ENCODE measurements at places on chromosomes 6 and 20.

- no peak for DNase-seq
These were observed 191.0 kb upstream of the MMS22L start for GRCh38 chr6:97473979-97474378.

DNA sequence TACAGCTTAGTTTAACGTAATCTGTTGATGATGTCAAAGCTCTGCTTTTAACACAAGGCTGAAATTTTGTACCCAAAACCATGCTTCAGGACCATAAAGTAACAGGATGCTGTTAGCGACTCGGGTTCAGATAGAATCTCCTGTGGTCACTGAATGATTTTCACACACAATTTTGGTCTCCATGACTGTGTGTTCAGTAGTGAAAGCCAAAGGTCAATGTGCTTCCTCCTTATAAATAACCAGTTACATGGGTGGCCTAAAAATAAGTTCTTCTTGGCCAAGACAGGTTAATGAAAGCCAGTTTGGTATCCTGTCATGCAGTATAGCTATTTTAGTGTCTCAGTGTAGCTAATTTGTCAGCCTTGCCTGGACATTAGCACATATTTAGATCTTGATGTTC, 19.1 kb upstream of the LOC128125822 start:
- no peak for DNase-seq

- DNase-seq = no peak
These were observed 49.8 kb downstream of the CFAP61 start for GRCh38 chr20:20102163-20102562.

- no peak for DNase-seq
These were observed 21.6 kb downstream of the TOMM34 start for GRCh38 chr20:44938637-44939036.

DNA sequence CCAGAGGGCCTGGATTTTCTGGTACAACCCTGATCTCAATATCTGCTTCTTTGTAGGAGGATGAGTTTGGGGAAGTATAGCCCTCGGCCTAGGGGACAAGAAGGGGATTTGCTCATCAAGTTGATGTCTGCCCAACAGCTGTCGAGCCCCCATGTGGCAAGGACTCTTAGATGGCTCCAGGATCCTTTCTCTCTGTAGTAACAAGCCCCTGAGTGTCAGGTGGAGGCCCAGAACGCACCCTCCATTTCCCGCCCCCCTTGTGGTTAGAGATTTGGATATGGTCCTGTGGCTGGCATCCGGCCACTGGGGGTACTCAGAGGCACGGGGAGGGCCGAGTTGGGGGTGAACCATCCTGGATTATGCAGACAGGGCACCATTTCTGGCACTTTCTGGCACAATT, 50.1 kb downstream of the CTCFL start:
- DNase-seq = no peak

DNA sequence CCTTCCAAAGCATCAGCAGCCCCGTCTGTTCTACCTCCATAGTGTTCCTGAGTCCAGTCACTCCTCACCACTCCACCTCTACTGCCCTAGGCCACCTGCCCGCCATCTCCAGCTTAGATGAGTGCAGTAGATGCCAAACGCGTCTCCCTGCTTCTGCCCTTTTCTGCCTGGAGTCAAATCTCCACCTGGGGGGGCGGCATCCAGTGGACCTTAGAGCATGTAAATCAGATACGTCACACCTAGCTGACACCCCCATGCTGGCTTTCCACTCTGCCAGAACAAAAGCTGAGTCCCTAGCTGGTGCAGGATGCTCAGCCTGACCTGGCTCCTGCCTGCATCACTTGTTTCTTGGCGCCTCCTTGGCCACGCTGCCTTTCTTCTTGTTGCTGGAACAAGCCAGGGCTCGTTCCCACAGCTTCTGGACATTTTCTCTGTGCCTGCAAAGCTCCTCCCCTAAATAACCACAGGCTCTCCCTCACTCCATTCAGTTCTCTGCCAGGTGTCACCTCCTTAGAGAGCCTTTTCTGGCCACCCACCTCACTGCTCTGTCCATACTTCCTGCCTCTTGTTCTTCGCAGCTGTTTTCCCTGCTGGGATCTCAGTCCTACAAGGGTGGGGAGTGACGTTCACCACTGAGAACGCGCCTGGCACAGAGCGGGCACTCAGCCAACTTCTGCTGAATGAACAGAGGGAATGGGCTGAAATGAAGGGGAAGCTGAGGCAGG, 5.8 kb downstream of the DDR1 start:
- DNase-seq = no peak

GRCh38 chr6:169789944-169790927, 38.8 kb downstream of the ERMARD start:
- no peak for DNase-seq

DNA sequence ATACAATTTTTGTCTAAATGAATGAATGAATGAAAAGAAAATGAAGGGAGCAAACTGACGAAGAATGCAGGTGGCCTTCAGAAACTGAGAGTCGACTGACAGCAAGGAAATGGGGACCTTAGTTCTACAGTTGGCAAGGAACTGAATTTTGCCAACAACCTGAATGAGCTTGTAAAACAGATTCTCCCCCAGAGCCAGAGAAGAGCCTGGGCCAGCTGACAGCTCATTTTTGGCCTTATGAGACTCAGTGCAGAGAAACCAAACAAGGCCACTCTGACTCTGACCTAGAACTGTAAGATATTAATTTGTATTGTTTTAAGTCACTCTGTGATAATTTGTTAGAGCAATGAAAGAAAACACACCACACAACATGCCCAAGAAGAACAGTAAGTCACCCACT, 21.8 kb downstream of the MAN1A1 start:
- no peak for DNase-seq

DNA sequence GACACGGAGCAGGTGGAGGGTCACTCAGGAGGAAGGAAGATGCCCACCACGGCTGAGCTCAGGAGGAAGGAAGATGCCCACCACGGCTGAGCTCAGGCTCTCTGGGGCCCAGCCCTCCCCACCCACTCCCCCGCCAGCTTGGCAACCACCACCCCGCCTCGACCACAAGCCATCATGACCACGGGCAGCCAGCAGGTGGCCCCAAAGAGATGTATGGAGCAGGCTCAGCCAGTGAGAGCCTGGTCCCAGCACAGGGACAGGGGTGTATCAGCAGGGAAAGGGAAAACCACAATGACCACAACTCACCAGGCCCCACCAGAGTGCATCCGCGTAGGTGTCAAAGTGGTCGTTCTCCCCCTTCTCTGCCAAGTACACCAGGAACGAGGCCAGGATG, 30.4 kb downstream of the KCNQ2 start:
- DNase-seq = no peak

GRCh38 chr6:26187981-26188635, 100.9 kb downstream of the HFE start:
- DNase-seq = no peak

- DNase-seq = no peak
These were observed 37.4 kb downstream of the GNAS start for GRCh38 chr20:58889798-58890517.

- no peak for DNase-seq
These were observed 140.0 kb downstream of the KIF16B start for GRCh38 chr20:16433293-16433580.

- no peak for DNase-seq
These were observed 12.3 kb upstream of the SSTR4 start for GRCh38 chr20:23022849-23023248.

DNA sequence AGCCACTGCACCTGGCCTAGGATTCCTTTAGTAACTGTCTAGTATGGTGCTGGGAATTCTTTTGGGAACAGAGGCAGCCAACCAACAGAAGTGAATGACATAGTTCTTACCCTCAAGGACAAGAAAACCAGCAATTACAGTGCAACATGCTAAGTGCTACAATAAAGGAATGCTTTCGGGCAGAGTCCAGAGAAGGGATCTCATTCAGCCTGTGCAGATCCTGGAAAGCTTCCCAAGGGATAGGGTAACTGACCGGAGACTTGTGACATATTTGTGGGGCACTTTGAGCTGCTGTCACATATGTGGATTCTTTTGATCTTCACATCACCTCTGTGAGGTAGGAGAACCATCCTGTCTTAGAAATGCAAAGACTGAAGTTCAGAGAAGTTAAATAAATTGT, 46.8 kb downstream of the C6orf15 start:
- no peak for DNase-seq

- no peak for DNase-seq
These were observed 55.7 kb upstream of the SLC23A2 start for GRCh38 chr20:5056801-5057599.

- peak; percentile 95 for DNase-seq
These were observed 36.7 kb upstream of the AAR2 start for GRCh38 chr20:36199345-36200257.

GRCh38 chr6:14470101-14470500, 352.5 kb downstream of the CD83 start:
- DNase-seq = no peak

DNA sequence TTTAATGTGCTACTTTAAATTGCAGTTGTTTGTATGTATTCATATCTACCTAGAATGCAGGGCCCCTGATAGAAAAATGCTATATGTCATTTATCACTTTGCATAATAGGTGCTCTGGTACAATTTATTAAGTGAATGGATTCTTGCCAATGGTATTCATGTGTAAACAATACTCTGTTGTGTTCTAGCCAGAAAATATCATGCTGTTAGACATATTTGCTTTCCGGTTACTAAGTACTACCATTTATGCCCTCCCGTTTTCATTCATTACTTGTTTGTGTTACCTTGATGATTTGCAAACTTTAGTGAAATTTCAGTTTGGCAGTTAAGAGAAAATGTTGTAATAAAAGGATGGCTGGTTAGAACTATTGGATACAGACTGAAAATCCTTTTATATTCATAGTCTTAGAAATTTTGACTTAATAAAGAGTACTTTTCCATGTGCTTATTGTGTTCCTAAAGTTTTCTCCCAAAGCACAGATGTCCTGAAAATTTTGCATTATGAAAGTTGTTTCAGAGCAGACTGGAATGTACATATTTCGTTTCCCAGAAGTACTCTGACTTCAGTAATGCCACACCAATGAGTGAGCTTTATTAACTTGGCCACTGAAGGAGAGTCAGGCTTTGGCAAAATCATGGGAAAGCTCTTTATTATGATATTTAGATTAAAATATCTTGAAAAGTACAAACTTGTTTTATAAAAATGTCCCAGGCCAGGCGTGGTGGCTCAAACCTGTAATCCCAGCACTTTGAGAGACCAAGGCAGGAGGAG, 31.5 kb downstream of the RPF2 start:
- no peak for DNase-seq

GRCh38 chr20:47708140-47708807, 77.0 kb downstream of the SULF2 start:
- no peak for DNase-seq

GRCh38 chr6:18654821-18655220, 267.7 kb downstream of the RNF144B start:
- no peak for DNase-seq

GRCh38 chr6:113190170-113190569, 667.0 kb upstream of the MARCKS start:
- DNase-seq = no peak

- no peak for DNase-seq
These were observed 105.9 kb downstream of the SASH1 start for GRCh38 chr6:148448369-148449012.

- DNase-seq = no peak
These were observed 507.9 kb downstream of the CDH26 start for GRCh38 chr20:60465993-60466686.

GRCh38 chr6:33428966-33429749, 9.3 kb downstream of the SYNGAP1 start:
- no peak for DNase-seq

GRCh38 chr6:2257363-2257762, 12.0 kb upstream of the GMDS start:
- no peak for DNase-seq

GRCh38 chr6:89596484-89596883, 42.1 kb downstream of the LYRM2 start:
- DNase-seq = no peak

DNA sequence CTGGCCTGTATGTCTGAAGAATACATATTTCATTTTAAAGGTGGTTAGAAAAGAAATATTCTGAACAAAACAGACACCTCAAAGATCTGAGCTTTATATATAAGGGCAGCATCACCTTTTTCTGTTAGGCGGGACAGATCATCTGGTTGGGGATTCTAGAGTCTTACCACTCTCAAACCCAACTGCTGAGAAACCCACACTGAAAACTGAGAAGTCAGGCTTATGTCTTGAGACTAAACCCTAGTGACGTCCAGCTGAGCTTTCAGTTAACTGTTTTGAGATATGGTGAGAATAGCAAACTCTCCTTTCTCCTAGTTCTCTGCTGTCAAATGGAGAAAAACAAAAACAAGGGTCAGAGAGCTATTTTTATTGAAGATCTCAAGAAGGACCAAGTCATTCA, 63.7 kb upstream of the CCN6 start:
- DNase-seq = no peak

GRCh38 chr20:19683188-19683587, 74.9 kb upstream of the RIN2 start:
- DNase-seq = no peak

- DNase-seq = peak; percentile 98
These were observed at the start of gene ACSS2 for GRCh38 chr20:34876406-34877282. Gene ACSS2 (plus strand): TSS chr20:34876612. CDS start chr20:34876646, 34 bp downstream.

DNA sequence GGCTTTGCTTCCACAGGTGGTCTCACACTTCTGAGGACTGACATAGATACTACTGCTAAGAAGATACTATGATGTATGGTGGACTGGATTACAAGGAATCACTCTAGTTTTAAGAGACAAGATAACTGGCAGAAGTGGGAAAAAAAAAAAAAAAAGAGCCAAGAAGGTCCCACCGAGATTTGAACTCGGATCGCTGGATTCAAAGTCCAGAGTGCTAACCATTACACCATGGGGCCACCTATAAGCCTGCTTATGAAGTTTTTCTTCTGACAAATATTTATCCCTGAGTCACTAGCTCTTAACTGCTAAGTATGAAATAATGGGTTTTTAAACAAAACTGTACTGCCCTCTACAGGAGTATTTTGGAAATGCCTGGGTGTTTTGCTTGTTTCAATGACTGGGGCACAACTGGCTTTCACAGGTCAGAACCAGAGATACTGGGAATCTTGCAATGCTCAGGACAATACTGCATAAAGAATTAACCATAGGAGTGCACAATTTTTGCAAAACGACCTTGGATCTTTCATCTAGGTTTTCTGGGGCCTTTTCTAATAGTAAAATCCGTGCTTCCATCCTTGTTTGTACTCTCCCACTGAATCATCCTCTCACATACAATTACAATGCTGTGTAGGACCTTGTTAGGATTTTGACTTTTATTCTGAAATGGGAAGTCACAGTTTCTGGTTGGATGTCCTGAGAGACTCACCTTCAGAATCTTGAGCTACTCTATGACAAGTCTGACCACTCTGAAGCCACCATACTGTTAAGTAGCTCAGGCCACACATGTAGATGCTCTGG, 116.3 kb downstream of the OR2B2 start:
- no peak for DNase-seq

DNA sequence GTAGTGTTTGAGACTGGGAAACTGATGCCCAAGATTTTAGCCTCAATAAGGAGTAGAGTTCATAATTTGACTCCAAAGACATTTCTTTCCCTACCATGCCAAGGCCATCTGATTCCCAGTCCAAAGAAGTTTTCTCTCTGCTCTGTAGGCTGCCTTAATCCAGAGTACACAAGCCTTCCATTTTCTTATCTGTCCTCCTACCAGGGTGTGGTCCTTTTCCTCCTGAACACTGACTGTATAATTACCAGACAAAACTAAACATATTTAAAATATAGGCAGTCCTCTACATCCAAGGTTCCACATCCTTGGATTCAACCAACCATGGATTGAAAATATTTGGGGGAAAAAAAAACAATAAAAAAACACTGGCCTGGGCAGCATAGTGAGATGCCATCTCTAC, 108.4 kb downstream of the SLC16A10 start:
- no peak for DNase-seq
